ENCODE measurements at places on chromosomes 2 and 18.

GRCh38 chr2:74573747-74574562 lies 19.4 kb downstream of the DOK1 start:
- no peak for DNase-seq

- no peak for DNase-seq
Observed at GRCh38 chr18:75422341-75422910, 5.1 kb downstream of the SMIM21 start.

DNA sequence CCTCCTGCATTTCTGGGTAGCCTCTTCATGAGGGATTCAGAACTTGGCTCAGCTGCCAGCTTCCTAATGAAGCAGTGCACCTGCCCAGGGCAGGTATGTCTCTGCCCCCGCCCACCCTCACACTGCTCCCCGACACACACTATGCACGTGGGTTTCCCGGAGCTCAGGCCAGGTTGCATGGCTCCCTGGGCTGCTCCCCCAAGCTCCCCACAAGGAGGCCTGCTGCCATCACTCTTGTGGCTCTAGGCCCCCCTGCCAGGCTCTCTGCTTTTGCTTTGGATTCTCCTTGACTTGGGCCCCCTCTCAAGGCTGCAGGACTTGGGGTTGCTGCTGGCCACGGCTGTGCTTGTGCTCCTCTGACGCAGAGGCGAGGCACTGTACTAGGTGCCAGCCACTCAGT lies 43.6 kb downstream of the ADD2 start:
- DNase-seq: no peak

DNA sequence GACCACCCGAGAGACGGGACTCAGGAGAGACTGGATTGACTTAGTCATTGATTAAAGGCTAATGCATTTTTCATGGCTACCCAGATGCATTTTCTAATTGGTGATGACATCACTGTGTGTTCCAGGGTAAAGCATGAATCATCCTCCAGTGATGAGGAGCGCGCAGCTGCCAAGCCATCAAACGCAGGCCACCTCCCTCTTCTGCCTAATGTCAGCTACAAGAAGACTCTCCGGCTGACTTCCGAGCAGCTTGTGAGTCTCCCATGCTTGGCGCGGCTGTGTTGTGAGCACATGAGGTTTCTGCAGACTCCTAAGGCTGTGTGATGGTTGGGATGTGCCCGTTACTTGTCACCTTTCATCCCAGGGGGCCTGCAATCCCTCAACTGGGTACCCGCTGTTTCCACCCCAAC lies 56.4 kb downstream of the LPIN1 start:
- no peak for DNase-seq

GRCh38 chr2:143284087-143284675 lies 155.0 kb downstream of the ARHGAP15 start:
- peak; percentile 55 for DNase-seq

DNA sequence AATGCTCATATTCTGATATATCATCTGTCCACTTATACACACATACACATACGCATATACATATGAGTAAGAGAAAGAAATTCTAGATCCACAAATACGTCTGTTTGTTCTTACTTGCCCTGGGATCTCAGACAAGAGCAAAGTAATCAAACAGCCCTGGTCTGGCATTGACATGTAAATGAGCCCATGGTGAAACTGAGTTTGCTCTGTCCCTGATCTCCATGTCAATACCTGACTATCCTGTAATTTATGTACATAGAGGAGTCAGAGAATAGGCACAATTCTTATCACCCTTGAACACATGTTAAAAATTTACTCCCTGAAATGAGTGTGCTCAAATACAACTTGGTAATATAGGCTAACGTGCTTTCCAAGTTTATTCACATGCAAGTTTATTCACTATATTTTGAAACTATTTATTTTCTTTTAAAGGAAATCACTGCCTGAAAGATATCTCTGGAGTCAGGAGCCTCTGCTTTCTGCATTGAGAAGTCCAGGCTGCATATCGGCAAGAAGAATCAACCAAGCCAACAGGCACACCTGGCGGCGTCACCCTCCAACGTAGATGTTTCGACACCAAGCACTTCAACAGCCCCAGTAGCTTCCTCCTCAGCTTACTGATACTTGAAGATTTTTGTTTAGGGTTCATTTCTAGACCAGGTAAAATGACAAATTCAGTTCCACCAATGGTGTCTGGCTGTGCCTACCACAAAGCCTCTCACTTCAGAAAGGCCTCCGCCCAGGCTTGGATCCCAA lies 100.6 kb downstream of the CMPK2 start:
- no peak for DNase-seq

GRCh38 chr2:174595116-174595809 lies 2.3 kb downstream of the WIPF1 start:
- DNase-seq: no peak

GRCh38 chr2:218555527-218555926 lies 12.6 kb downstream of the USP37 start:
- peak; percentile 84 for DNase-seq

DNA sequence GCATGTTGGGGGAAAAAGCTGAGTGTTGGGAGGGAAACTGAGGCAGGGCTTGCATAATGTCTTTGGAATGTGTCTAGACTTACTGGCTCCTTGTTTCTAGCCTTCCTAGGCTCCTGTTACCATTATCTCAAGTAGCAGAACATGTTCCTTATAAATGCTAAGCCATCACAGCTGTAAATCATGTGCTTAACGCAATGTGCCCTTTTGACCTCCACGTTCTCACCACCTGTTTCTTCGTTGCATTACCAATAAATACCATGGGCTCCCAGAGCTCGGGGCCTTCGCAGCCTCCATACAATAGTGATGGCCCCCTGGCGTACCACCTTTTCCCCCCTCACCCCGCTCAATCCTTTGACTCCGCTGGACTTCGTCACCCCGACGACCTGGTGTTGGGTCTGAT lies 54.0 kb upstream of the CWC22 start:
- DNase-seq: no peak

DNA sequence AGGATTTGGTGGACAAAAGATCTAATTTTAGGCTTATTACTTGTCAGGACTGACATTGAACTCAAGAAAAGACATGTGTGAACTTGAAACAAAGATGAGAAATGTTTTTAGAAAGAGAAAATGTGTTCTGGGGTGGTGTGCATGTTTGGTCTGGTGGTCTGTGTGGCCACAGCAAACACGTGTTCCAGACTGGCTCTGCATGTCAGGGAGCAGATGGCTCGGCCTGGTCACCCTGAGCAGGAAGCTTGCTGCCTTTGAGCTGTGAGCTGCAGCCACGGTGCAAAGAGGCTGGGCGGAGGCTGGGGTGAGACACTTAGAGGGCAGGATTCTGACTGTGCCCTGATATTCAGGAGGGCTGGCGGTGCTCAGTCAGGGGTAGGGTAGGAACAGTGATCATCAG lies 186.1 kb downstream of the CTIF start:
- no peak for DNase-seq

DNA sequence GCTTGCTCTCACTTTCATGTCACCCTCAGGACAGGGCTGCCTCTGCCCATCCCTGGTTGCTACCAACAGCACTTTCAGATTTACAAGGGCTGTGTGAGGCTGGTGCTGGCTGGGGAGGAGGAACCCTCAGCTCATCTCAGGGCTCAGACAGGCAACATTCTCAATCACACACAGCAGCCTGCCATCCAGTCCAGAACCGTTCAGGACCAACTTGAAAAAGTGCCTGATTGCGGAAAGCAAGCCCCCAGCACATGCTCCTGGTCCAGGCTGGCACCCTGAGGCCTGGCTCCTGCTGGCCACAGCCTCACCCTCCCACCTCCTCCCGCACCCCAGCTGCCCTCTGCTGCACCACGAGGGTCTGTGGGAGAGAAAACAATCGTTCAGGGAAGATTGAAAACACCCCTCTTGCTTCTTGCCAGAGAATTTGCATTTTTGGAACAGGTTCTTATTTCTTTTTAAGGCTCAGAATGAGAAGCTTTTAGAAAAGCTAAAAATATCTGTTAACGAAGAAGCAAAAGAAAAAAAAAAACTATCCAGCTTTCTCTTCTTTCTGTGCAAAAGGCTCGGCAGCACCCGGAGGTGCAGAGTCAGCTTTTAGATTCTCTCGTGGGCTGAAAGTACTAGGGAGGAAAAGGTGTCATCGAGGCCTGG lies 403.8 kb upstream of the ID2 start:
- DNase-seq: no peak

DNA sequence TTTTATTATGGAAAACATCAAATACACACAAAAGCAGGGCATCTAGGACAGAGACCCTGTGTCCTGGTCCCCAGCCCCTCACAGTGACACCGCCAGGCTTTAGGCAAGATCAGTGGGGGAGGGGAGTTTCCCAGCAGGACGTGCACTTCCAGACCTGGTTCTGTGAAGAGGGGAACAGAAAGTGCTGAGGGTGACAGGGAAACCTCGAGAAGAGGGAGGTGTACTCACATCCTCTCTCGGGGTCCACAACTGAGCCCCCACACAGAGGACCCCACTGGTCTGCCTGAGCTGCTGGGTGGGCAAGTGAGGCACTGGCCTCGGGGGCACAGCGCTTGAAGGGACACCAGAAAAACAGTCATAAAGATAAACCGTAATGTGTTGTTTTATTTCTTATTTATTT lies 4.4 kb upstream of the GPR35 start:
- no peak for DNase-seq

DNA sequence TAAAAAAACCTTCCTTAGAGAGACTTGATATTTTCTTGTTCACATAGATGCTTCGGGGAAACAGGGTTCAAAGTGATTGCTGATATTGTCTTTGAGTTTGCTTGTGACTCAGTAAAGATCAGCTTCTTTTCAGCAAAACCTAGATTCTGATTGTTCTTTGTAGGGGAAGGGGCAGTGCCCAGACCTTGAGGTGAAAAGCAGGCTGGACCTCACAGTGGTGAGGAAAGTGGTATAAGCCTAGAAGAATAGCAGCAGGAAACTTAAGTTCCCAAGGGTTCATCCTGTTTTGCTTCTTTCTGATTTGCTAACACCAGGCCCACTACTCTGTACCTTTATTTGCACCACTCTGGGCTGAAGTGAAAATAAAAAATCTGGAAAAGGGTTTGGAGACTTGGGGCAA lies 20.9 kb downstream of the UBXN4 start:
- DNase-seq: no peak

DNA sequence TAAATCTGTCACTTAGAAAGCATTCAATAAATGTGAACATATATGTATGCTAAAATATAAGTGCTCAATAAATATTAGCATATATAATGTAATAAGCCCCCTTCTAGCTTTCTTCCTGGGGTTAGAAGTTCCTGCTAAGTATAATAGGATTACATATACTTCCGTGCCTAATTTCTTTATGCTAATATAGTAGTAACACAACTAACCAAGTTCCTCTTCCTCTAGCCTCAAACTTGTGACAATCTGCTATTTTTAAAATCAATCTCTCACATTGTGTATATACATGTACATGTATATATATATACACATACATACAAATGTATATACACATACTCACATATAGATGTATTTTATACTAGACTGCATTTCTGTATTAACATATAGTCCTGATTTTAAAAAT lies 32.2 kb downstream of the TLK1 start:
- no peak for DNase-seq

DNA sequence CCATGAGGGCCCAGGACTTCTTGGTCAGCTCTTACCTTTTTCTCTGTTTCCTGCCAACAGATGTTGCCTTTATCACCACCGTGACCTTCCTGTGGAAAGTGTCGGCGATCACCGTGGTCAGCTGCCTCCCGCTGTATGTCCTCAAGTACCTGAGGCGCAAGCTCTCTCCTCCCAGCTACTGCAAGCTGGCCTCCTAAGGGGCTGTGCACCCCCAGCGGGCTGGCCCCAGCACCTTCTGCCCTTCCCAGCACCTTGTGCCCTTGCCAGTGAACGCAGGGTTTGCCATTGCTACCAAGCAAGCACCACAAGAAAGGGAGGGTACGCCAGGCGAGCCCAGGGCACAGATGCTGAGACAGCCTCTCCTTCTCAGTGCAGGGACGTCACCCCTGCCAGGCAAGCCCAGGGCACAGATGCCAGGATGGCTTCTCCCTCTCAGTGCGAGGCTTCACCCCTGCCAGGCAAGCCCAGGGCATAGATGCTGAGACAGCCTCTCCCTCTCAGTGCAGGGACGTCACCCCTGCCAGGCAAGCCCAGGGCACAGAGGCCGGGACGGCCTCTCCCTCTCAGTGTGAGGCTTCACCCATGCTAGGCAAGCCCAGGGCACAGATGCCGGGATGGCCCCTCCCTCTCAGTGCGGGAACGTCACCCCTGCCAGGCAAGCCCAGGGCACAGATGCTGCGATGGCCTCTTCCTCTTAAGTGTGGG lies 18.4 kb upstream of the NFATC1 start:
- DNase-seq: no peak

- DNase-seq: no peak
Observed at GRCh38 chr18:76131738-76132137, 363.3 kb downstream of the ZNF516 start.

GRCh38 chr18:76405681-76406356 lies 89.2 kb downstream of the ZNF516 start:
- peak; percentile 85 for DNase-seq

GRCh38 chr18:45202061-45202460 lies 413.2 kb upstream of the SLC14A2 start:
- no peak for DNase-seq

- DNase-seq: no peak
Observed at GRCh38 chr2:78309460-78309859, 716.0 kb upstream of the REG3G start.

GRCh38 chr2:150271952-150272802 lies 215.3 kb downstream of the RND3 start:
- no peak for DNase-seq

DNA sequence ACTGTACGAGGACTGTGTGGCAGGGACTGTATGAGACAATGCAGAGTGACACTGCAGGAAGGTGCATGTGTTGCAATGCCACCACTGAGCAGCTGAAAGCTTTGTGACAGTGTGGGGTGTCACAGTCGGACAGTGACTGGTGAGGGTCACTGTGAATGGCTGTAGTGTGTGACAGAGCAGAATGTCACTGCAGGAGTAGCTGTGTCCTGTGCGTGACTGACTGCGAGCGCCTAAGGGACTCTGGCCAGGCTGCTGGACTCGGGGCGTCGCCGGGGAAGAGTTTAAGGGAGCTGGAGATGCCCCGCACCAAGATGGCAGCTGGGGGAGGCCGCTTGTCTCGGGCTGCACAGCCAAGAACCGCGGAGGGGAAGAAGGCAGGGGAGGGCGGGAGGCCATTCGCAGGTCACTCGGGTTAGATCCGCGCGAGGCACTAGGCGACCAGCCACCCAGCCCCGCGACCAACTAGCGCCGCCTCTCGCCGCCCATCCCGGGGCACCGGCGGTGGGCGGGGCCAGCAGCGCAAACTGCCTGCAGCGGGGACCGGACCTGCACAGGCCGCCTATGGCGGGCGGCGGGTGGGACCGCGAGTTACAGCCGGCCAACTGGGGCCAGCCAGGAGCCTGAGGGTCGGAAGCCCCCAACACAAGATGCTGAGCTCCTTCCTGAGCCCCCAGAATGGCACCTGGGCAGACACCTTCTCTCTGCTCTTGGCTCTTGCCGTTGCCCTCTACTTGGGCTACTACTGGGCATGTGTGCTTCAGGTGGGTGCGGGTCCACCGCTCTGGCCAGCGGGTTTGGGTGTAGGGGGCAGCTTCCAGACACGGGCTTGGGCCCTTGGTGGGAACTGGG lies at the start of gene ABHD1:
Gene ABHD1 (plus strand): TSS at position 514 of the 849 bp plus-strand sequence. CDS start 134 bp downstream, at position 648.
- DNase-seq: no peak

GRCh38 chr2:75311993-75312392 lies 112.7 kb upstream of the TACR1 start:
- peak; percentile 67 for DNase-seq

GRCh38 chr2:144015655-144016245 lies 504.2 kb downstream of the ZEB2 start:
- DNase-seq: no peak

Data from mesendoderm (in vitro differentiated cells).